ENCODE measurements at places on chromosomes 7 and 10. TPM values are rescaled to one million over a fixed set of nuclear protein-coding genes. Genes with fewer than 3 reads are reported as not detected.

The MYL7 gene
- total RNA-seq = not detected

The ANXA11 gene
- 140 TPM for total RNA-seq

The CUZD1 gene
- 1,554 TPM for total RNA-seq

The TAC1 gene
- total RNA-seq = 0.23 TPM

The CYP3A5 gene
- 10.0 TPM for total RNA-seq

GRCh38 chr7:135959646-135960363, 17.4 kb downstream of the MTPN start:
- DNase-seq = no peak

DNA sequence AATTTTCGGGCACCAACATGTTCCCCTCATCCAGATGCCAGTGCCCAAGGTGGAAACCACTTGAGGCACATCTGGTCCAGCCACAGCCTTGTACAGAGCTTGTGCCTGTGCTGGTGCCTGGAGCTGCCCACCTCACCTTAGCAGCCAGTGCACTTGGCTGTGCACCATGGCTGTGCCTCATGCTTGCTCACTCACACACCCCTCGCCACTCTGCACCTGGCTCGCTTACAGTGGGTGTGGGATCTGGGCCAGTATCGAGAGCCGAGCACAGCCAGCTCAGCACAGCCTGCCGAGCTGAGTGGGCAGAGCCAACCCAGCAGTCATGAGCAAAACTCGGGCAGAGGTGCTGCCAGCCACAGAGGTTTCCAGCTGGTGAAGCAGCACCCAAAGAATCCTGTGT, 139.9 kb upstream of the NUPR2 start:
- DNase-seq = no peak

DNA sequence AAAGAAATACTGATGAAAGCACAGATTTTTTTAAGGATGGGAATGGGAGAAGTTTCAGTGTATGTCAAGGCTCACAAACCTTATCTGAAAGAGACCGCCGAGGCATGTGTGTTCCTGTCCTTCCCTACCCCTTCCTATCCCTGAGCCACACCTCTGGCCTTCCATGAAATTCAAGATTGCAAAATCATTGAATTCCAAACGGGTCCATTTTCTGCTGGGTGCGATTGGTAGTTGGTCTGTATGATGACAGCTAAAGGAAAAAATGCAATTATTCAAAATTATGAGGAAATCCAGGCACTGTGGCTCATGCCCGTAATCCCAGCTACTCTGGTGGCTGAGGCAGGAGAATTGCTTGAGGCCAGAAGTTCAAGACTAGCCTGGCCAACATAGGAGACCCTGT, 170.1 kb downstream of the ARHGAP12 start:
- DNase-seq = no peak

DNA sequence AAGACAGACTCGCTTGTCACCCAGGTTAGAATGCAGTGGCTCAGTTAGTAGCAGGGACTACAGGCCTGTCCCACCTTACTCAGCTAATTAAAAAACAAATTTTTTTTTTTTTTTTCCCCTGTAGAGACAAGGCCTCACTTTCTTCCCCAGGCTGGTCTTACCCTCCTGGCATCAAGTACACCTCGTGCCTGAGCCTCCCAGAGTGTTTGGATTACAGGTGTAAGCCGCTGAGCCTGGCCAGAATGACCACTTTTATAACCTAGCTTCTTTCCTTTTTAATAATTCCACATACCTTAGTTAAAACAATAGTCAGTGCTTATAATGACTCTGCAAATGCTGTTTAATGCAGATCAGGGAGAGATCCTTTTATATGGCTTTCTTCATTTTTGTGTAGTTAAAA, 31.3 kb downstream of the RSBN1L start:
- no peak for DNase-seq

GRCh38 chr10:118584181-118584954, 11.1 kb downstream of the PRLHR start:
- DNase-seq = peak; percentile 60

- DNase-seq = no peak
These were observed 117.1 kb upstream of the GATA3 start for GRCh38 chr10:7937315-7937945.

DNA sequence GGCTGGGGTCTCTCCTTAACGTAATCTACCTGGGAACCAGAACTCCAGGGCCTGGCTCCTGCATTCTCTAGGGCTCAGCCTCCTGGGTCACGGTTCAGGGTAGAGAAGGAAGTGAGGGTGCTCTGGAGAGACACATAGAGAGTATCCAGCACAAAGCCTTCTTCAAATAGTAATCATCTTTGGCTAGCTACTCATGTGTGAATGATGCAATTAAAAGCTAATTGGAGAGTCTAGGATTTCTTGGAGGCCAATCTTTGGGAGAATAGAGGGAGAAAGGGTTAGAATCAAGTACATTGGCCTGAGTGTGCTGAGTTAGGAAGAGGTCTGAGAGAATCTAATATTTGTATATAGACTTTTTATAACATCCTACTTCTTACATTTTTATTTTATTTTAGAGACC, 24.0 kb upstream of the MALRD1 start:
- no peak for DNase-seq

- DNase-seq = peak; percentile 70
These were observed 562 bp downstream of the TMEM243 start for GRCh38 chr7:87218796-87219544.

- DNase-seq = peak; percentile 12
These were observed 188.6 kb downstream of the ELFN1 start for GRCh38 chr7:1858435-1859265.

Data from pancreas (tissue), 10 donors.